Left forelimb (tissue), 1 donor: ENCODE measurements at places on chromosomes 16 and 17.

GRCh38 chr17:42050393-42051012, at the start of gene C17orf113:
Gene C17orf113, minus strand, starts transcription at chr17:42050601. Its CDS starts 7,225 bp downstream, at chr17:42043376.
- DNase-seq: peak; percentile 79

GRCh38 chr16:58393138-58393504, 850 bp downstream of the GINS3 start:
- no peak for DNase-seq

GRCh38 chr17:34598161-34598776, 18.9 kb downstream of the TMEM132E start:
- no peak for DNase-seq

- no peak for DNase-seq
Measured at GRCh38 chr16:20327444-20328041, at the start of gene GP2. Gene GP2, minus strand, starts transcription at chr16:20327513. Its CDS starts 1,082 bp downstream, at chr16:20326431.

DNA sequence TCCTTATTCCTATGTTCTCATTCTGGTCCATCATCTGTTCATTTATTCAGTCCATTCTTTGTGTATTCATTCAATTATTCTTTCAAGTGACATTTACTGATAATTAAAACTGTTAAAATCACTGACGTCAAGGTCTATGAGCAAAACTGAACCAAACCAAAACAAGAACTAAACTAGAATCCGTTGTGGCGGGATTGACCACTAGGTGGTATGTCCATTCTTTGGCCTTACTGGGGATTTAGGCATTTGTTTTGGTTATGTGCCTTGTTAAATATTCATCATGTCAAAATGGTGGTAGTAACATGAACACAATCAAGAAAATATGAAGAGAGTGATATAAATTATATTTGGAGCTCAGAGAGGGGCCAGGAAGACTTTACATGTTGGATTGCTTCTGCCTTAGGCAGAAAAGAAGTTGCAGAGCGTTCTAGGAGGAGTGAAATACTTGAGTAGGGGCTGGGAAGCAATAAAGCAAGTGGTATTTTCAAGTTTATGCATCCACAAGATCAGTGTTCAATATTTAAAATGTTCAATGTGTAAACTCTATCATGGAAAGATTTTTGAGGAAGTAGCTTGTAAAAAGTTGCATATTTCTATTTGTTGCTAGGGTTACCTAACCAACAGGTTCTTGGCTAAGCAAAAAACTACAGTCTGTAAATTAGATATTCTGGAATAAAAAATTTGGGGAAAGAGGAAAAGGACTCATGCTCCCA, 129.0 kb downstream of the CDH13 start:
- no peak for DNase-seq

DNA sequence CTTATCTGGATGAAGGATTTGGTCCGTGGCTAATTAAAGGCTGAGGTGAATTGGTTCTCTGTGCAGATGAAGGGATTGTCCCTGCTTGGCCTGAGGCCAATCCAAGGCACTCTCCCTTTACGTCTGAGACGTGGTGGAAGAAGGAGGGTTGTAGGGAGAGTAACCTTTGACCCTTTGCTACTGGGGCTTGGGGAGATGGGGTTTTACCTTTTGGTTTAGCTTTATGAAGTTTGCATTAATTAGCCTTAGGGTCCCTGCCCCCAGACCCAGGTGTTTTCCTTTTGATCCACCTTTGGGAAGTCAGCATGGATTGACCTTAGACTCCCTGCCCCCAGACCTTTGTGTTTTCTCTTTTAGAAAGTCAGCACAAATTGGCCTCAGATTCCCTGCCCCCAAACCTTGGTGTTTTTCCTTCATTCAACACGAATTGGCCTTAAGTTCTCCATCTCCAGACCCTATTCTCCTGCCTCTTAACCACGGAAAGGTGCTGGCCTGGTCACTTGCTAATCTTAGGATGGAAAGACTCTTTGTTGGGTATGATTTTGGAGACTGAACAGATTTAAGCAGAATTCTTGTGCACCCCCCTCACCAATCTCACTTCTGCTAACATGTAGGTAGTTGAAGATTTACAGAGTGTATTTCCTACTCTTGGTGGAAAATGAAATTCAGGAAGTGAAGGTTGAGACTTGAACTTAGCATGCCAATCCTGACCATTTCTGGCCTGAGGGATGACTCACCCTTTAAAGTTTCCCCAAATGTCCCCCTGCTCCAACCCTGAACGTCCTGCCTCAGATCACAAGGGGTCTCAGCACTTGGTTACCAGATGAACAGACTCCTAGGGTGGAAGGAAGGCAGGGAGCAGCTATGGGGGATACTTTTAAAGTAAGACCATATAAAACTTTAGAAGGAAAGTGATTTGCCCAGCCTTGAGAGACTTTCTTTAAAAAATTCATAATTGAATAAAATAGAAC, 23.1 kb upstream of the MMD start:
- no peak for DNase-seq

DNA sequence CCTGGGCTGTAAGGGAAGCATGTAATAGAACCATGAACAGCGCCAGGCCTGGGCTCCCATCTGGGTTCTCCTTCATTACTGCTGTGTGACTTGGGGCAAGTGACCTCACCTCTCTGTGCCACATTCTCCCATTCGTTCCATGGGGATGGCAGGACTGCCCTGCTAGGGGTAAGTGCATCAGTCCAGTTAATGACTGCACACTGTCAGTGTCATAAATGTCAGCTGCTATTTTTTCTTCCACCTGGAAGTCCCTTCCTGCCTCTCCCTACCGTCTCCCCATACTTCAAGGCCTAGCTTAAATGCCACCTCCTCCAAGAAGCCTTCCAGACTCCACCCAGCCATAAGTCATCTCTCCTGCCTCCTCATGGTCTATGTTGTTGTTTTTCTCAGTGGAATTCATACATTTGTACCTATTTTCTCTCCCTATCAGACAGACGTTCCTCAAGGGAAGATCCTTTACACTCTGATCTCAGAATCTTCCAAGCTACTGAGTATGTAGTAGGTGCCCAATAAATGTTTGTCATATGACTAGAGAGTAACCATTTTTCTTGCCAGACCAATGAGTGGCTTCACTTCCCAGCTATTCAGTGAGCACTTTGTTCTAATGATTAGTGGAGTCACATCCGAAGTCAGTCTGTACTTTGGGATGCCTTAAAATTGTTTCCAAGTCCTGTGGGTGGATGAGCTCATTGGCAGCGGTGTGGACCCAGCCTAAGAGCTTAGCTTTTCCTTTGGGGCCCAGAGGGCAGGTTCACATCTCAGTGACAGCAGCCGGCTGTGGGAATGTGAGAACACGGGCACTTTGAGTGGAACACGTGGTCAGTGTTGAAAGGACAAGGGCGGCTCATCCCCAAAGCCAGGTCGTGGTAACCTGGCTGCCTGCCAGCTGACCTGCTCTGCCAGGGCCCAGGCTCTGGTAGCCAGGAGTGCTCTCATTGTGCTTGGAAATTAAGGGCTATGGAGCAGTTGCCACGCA, 147.5 kb upstream of the GSE1 start:
- no peak for DNase-seq

- no peak for DNase-seq
Measured at GRCh38 chr17:67246653-67247415, 1.8 kb upstream of the HELZ start.

DNA sequence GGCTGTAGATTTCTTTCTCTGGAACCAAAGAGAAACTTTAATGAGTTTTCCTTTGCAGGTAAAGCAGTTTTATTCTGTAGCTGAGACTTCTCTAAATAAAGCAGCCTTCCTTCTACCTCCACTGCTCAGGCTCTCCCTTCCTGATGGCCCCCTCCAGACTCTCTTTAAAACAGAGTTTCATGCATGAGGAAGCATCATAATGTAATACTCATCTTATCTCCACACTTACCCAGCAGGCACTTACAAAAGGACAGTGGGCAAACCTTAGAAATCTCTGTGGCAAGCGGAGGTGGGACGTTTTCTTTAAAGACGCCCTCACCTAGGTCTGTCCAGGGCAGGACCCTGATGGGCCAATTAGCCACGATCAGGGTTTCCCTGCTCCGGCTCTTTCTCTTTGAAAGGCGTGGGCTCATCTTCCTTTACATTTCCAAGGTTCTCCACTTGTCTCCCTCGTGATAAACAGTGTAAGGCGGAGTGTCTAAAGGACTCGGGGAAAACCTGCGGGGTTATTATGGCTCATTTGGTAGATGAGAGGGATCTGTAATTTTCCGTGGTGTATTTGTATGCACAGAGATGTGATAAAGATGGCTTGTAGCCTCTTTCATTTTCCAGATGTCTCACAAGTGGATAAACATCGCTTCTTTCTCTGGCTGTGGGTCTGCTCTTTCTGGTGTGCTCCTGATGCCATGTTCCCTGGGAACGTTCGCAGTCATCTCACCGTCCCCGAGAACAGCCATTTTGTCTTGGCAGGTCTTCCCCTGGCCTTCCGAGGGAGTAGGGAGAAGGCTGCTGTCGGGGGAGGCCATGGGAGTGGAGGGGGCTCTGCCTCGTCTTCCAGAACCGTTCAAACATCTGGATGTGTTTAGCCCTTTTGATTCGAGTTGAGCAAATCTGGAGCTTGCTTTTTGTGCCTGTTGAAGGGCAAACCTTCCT, 239.0 kb downstream of the CCDC182 start:
- DNase-seq: no peak

- DNase-seq: no peak
Measured at GRCh38 chr16:66705790-66706505, 9.4 kb upstream of the CMTM4 start.

DNA sequence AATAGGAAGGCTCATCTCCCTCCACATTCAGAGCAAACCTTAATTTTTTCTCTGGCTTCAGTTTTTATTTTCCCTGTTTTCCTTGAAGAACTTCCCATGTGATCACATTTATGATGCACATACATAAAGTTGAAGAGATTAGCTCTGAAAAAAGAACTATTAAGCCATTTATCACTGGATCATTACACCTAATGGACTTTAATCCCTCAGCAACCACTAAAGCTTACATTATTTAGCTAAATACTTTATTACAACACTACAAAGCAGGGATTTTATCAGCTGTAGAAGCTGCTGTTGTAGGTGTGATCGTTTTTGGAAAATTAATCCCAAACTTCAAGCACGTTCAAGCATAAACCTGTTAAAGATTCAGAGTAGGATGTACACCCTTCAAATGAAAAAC, 21.1 kb downstream of the SMYD4 start:
- DNase-seq: no peak

- DNase-seq: no peak
Measured at GRCh38 chr17:81280571-81280970, 14.5 kb downstream of the SLC38A10 start.

- DNase-seq: no peak
Measured at GRCh38 chr17:57357392-57357784, 101.1 kb downstream of the MSI2 start.

DNA sequence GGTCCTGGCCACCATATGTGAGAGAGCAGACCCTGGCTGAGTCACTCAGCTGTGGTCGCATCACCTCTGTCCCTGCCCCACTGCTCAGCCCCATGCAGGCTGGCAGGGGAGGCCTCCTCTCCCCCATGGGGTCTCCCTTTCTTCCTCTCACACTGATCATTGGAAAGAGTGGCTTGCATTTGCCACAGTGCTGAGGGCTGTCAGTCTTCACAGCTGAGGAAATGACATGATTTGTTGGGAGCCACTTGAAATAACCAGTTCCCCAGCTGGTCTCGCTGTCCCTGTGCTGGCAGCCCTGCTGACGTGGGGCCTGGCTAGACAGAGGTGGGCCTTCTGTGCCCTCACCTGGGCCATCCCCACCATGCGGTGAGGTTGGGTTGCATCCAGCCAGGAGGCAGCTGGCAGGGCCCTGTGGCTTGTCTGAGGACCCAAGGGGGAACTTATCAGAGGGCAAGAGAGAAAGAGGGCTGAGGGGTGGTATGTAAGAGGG, 30.1 kb upstream of the MED9 start:
- no peak for DNase-seq

GRCh38 chr16:10976634-10977033, 32.3 kb downstream of the CLEC16A start:
- DNase-seq: no peak

DNA sequence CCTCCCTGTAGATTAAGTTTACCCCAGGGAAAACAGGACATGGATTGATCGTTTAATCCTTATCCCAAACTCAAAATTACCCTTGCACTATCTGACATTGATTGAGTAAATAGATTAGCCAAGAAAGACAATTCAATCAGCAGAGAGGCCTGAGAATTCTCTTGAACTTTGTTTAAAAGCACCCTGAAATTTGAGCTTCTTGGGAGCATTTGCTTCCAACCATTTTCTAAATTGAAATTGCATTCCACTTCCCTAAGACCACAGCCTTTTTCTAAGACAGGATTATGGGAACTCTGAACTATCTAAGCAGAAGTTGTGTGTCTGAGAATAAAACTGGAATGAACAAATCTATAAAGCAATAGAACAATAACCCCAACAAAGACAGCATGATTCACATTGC, 76.6 kb upstream of the TNRC6A start:
- DNase-seq: no peak

DNA sequence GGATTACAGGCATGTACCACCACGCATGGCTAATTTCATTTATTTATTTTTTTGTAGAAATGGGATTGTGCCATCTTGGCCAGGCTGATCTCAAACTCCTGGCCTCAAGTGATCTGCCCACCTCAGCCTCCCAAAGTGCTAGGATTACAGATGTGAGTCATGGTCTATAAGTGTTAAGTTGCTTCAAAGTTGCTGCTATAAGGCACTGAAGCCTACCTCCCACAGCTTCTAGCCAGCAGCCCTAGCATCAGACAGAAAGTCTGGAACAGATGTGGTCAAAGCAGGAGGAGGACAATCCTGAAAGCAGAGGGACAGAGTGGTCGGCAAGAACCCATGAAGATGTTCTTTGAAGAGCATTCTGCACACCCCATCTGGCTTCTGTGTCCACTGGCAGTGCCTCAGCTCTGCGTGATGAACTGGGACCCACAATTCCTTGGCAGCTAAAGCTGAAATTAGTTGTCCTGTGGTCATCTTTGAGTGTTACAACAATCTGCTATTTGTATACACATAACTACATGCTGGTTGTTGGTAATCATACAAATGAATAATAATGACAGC, 11.2 kb downstream of the MAP3K14 start:
- DNase-seq: no peak

DNA sequence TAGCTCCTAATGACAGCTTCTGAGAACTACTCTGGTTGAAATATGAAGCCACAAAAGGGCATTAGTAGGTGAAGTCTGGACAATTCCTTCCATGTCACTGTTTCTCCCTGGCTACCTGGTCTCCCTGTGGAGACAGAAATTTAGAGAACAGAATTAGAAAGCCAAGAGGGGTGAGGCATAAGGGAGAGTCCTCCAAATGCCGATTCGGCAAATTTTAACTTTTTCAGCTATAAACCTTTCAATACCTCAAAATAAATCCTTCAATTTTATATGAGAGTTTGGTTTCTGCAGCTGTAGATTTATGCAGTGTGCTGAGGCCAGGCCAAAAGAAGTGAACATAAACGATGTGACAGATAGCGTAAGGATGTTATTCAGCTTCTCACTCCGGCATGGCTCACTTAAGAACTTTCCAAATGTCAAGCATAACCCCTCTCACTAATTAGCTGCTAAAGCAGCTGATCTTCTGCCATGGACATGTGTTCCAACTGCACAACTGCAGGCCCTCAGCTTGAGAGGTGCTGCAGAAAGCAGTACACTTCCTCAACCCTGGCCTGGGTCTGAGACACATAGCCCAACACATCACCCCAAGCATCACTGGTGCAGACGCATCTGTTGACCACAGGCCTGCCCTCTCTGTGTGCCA, 247.9 kb upstream of the SOX9 start:
- DNase-seq: no peak

GRCh38 chr16:14018851-14019250, 52.3 kb upstream of the MRTFB start:
- DNase-seq: no peak
